Fibroblast of skin of left biceps (primary cell): ENCODE measurements at places on chromosomes 7 and 10.
A peak's percentile ranks its signal among the peaks of the same experiment; 100 is the strongest.

DNA sequence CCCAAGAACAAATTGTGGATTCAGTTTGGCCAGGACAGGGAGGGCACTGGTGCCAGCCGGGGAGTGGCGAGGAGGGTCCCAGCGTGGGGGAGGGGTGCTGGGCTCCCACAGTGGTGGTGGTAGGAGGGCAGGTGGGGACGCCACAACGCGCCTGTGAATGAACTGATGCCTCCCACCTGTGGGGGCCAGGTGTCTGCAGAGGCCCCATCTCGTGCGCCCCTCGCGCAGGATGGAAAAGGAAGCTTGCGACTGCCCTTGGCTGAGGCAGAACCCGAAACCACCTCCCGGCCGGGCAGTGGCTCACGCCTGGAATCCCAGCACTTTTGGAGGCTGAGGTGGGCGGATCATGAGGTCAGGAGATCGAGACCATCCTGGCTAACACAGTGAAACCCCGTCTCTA, 72.0 kb downstream of the MICALL2 start:
- DNase-seq = no peak

DNA sequence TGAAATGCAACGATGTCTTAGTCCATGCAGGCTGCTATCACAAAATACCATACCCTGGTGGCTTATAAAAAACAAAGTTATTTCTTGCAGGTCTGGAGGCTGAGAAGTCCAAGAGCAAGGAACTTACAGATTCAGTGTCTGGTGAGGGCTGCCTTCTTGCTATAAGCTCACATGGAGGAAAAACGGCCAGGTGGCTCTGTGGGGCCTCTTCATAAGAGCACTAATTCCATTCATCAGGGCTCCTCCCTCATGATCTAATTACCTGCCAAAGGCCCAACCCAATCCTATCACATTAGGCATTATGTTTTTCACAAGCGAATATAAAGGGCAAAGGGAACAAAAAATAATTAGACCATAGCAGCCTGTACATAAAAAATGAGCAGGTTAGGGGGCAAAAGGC, 35.4 kb downstream of the PAPSS2 start:
- DNase-seq = no peak

DNA sequence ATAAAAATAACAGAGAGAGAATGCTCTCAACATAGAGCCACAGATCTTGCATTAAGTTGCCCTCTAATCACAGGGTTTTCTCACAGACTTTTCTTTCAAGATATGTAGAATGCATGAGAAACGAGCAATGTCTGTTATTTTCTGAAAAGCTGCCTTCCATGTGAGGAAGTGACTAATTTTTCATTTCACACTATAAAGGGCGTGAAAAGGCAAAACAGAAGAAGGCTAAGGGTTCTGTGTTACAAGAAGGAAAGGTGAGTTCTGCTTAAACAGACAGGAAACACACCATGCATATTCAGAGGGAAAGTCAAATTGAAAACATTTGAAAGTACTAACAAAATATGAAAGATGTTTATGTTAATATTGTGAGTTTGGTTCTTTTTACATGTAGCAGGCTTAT, 189.2 kb downstream of the SEMA3D start:
- no peak for DNase-seq

GRCh38 chr10:13943735-13944398, 357.1 kb downstream of the PRPF18 start:
- DNase-seq = no peak

DNA sequence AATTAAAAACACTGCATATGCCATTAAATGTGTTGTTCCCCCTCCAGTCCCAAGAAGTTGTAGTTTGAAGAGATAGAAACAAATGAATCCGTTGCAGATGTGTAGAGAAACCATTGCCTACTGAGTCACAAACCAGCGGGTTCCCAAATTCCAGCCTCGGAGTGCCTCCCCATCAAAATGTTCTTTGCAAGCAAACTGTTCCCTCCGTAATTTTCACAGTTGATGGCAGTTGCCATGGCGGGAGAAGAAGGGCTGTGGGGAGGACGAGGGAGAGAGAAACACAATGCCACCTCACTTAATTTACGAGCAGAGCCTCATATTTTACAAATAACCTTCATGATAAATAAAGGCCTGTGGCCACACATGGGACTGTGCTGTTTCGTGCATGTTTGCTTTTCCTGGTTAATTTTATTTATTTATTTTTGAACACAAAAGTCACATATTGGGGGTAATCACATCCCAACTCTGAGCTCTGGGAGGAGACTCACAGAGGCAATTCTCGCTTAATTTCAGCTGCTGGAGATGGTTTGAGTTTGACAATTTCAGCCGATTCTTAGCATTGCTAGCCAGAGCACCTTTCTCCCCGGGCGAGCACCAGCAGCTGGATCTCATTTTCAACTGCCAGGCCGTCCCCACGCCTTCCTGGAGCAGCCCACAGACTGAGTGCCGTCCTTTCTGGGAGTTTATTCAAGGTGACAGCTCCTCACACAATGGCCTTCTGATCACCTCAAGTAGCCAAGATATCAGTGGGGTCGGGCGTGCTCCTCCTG, 1084.2 kb downstream of the KCNMA1 start:
- DNase-seq = no peak

DNA sequence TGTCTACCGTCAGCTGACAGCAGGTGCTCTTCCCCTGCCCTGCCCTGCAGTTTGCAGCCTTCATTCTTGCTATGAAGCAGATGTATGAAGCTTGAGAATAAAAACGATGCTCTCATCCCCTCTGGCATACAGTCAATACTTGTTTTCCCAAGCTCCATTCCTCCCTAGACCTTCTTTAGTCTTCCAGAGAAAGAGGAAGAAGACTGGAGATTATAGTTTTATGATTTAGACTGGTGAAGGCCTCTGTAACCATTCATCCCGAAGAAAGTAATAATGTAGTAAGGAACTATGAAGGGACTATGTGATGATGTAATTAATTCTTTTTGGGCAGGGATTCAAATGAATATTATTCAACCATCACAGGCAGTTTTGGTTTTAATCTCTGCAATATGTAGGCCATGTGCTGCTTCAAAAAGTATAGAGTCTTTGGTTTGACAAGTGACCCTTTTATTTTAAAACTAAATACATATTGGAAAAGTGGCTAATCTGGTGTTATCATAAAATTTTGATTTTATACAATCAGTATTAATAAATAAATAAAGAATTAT, 242.4 kb upstream of the KIAA1217 start:
- no peak for DNase-seq

DNA sequence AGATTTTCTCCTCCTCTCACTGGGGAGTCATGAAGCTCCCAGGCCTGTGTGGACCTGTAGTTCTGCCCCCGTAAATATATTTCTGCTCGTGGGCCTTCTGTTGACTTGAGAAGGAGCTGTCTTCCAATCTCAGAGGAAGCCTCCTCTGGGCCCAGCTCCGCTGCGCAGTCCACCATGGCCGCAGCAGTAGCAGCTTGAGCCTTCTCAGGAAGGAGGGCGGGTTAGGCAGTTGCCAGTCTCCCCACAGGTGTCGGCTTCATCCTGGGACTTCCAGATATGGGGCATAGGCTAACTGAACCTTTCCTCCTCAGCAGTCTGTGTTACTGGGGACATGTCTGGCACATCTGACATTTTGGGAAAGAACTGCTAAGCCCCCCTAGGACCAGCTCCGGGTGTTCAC, 62.9 kb upstream of the TRIM8 start:
- DNase-seq = no peak

DNA sequence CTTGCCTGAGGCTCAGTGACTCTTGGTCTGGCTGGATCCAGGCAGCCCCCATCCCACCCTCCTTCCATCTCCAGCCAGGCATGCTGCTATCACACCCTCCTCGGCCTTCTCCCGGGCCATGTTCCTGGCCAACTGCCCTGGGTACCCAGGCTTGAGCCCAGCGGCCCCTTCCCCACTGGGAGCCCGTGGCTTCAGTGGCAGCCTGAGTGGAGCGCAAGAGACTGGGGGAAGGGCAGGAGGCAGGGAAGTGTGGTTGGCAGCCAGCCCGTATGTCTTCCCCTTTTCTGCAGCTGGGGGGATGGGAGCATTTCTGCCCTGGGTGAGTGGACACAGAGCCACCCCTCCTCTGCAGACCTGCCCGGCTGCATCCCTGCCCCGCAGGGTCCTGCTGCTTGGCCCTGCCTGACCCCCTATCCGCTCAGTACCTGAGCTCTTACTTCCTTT, 148.5 kb downstream of the ARHGAP22 start:
- DNase-seq = no peak

DNA sequence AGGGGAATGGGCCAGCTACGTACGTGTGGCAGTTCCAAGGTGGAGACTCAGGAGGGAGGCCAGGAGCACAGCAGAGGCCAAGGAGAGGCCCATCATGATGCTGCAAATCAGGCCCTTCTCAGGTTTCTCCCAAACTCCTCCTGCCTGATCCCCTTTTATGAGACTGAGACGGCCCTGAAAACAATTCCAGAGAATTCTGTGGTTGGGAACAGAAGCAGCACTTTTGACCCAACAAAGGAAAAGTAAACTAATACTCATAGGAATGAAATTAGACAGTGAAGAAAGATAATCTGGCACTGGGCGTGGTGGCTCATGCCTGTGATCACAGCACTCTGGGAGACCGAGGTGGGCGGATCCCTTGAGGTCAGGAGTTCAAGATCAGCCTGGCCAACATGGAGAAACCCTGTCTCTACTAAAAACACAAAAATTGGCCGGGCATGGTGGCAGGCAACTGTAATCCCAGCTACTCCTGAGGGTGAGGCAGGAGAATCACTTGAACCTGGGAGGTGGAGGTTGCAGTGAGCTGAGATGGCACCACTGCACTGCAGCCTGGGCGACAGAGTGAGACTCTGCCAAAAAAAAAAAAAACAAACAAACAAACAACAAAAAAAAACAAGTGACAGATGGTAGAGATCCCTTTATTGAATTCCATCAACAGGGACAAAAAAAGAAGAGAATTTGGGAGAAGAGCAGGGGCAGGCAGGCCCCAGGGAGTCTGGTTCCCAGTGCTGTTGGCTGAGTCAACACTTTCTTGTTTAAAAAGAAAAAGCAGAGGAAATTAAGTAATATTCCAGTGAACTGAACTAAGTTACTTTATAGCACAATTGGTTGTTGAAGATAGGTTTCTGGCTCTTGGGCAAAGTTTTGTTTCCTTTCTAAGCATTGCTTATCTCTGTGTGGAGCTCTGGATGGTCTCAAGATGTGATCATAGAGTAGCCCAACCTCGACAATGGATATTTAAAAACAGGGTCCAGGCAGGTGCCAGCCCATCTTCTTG, at the start of gene CCL26:
Gene CCL26, minus strand, starts transcription at position 131 of the 997 bp plus-strand sequence. Its CDS starts 35 bp downstream, at position 96.
- DNase-seq = peak; percentile 85

DNA sequence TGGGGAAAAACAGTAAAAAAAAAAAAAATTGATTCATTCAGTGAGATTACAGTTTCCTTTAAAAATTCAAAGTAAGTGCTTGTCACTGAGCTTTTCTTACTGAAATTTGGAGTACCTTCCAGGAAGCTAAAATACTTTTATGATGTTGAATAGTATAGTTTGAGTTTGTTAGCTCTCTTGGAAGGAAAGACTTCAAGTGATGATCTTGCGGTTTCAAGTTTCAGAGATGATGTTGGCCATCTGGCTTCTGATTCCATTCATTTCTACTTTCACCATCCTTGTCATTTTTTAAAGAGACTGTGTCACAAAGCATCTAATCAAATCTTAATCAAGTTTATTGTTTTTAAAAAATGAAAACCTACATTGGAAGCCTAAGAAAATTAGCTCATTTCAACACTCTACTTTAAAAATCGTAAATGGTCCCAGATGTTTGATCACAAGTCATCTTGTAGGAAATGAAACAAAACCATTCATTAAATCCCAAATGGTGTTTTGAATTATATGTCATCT, 4.9 kb upstream of the HERPUD2 start:
- DNase-seq = no peak

DNA sequence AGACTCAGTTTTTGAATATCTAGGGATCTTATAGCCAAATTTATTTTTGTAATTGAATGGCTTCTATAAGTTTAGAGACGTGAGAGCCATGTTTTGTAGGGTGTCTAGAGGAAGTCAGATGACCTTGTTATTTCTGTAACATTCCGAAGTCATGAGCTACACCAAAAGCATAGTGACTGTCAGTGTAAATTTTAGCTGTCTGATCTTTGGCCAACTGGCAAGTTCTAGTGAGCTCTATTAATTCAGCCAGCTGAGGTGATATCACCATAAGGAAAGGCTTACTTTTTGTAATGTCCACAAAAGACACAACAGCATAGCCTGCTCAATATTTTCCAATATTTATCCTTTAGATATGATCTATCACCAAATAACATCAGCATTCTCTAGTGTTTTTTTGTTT, 9.9 kb upstream of the NT5C3A start:
- DNase-seq = no peak

- no peak for DNase-seq
These were observed 135.2 kb upstream of the DLX6 start for GRCh38 chr7:96870185-96870584.

DNA sequence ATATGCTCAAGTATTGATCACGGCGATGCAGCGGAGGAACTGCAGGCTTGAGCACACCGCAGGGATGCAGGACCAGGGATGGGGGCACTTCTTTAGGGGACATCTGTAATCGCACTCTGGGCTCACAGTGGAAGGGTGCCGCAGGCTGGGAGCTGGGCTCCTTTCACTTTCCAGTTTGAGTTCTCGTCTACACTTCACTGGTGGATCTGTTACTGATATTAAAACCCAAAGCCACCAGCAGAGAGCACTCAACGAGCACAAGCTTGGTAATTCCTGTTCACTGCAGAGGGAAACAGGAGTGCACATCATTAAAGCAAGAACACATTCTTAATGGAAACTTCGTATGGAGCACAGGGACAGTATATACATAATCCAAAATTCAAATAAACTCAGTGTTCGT, 91.3 kb downstream of the PARD3 start:
- no peak for DNase-seq
